Psoas muscle (tissue), 8 donors: ENCODE measurements at places on chromosomes 3 and 15. TPM values are rescaled to one million over a fixed set of nuclear protein-coding genes. Genes with fewer than 3 reads are reported as not detected.

- peak; percentile 85 for DNase-seq
Observed at GRCh38 chr3:14428087-14429033, 26.0 kb downstream of the SLC6A6 start.

DNA sequence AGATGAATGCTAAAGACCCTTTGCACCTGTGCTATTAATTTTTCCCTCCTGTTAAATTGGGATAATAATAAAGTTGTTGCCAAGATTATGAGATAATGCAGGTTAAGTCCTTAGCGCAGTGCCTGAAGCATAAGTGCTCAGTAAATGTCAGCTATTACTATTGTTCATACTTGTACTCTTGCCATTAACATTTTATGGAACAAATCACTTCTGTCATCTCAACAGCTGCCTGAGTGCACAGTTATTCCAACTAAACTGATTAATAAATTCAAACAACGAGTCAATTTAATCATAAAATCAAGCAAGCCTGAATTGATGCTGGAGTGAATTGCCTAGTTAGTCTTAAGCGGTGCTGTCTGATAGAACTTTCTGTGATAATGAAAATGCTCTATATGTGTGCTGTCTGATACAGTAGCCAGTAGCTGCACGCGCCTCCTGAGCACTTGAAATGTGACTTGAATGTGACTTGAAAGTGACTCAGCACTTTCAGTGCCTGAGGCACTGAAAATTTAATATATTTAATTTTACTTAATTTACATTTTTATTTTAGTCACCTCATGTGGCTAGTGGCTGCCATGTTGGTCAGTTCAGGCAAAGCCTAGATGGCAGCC lies 198.7 kb upstream of the PFN2 start:
- no peak for DNase-seq

GRCh38 chr3:132154619-132155018 lies 119.8 kb upstream of the CPNE4 start:
- no peak for DNase-seq

DNA sequence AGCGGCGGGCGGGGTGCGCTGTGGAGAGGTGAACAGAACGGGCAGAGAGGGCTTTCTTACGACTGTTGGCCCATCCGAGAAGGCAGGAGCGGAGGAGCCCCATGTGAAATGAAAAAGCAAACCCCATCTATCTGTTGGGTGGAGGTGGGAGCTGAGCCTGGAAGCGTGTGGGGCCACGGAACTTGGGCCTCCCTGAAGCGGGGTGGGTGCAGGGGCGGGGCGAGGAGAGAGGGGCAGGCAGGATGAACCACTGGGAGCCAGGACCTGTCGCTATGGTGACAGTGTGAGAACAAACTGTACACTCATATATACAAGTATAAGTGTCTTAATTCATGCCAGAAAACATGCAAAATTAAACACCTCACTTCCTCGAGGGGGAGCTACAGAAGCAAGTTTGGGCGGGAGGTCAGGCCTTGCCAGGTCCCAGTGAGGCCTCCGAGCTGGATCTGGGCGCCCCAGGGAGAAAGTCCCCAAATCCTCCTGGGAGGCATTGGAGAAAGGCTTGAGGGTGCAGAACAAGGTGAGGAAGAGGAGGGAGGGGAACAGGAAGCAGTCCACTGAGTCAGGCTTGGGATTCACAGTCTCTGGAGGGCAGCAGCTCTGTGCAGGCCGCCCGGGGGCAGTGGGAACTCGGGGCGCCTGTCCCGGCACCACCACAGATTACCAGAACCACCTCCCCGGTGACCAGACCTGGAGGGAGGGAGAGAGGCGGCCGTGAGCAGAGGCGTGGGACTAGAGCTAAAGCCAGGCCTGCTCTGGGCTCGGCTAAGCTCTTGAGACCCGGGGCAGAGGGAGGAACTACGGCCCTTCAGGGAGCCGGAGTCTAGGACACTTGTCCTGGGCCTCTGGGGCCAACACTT lies 34.8 kb downstream of the RBPMS2 start:
- peak; percentile 31 for DNase-seq

DNA sequence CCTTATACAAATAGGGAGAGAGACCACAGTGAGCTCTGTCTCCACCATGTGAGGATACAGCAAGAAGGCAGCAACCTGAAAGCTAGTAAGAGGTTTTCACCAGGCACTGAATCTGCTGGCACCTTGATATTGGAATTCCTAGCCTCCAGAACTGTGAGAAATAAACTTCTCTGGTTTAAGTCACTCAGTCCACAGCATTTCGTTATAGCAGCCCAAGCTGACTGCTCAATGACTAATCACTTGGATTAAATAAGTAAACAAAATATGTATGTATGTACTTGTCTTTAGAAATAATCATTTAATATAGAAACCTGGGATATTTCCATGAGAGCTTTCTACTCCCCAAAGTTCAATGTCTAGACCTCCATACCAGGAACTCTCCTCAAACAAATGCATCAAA lies 162.0 kb downstream of the IMPG2 start:
- DNase-seq, result no peak

GRCh38 chr3:5162102-5162501 lies 25.4 kb upstream of the EDEM1 start:
- DNase-seq, result no peak

- DNase-seq, result no peak
Observed at GRCh38 chr3:99134986-99135385, 233.5 kb upstream of the DCBLD2 start.

DNA sequence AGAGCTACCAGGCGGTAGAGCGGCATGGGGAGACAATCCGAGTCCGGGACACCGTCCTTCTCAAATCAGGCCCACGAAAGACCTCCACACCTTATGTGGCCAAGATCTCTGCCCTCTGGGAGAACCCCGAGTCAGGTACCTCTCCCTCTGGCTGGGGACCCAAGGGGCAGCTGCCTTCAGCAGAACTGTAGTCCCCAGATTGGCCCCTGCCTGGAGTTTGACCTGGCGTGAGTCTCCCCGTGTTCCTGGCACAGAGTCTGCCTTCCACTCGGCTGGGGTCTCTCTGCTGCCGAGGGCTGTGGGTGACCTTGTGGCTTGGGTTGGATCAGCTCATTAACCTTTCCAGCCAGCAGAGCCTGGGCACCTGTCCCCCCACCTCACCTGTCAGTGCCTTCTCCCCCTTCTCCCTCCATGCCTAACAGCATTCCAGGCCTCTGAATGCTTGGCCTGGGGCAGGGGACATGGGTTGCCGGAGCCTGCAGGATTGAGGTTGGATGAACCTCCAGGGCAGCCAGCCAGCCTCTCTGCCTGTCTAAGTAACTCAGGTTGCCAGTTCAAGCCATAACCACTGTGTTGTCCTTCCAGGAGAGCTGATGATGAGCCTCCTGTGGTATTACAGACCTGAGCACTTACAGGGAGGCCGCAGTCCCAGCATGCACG lies 6.8 kb upstream of the CHST14 start:
- DNase-seq, result no peak

KCNH8 gene
- total RNA-seq, result not detected

ISLR gene
- total RNA-seq, result 18.0 TPM

DNA sequence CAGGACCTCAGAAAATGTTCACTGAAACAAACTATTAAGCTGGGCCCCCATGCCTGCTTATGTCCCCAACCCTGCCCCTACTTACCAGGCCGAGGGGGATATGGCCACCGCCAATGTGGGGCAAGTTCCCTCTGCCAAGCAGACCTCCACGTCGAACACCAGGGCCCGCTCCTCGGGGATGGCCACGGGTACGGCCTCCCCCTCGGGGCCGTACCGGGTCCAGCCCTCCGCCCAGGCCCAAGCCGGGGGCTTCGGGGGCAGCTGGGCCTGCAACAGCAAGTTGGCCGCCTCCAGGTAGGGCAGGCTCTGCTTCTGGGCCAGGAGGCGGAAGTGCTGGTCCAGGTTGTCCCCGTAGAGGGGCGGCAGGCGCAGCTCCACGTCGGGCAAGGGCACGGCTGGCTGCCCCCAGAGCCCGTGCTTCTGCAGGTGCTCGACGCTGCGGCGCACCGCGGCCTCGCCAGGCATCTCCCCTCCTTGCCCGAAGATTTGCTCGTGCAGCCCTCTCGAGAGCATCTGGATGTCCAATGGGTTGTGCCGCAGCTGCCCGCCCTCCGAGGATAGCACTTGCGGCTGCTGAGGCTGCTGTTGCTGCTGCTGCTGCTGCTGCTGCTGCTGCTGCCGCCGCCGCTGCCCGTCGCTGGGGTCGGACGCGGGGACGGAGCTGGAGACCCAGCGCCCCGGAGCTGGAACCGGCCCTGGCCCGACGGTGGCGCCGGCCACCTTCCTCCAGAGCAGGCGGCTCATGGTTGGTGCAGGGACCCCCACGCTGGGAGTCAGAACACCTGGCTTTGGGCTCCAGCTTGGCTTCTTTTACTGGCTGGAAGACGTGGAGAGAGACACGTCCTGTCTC lies 1.4 kb downstream of the POLG start:
- DNase-seq, result no peak

A4GNT gene
- not detected for total RNA-seq

ANKRD34C gene
- total RNA-seq, result not detected

- DNase-seq, result no peak
Observed at GRCh38 chr3:115341208-115341607, 194.1 kb upstream of the ZBTB20 start.

- peak; percentile 41 for DNase-seq
Observed at GRCh38 chr15:72285927-72286516, 13.7 kb upstream of the PARP6 start.

- DNase-seq, result no peak
Observed at GRCh38 chr15:53414167-53414566, 345.3 kb downstream of the WDR72 start.

- no peak for DNase-seq
Observed at GRCh38 chr3:42421818-42422796, 11.7 kb upstream of the LYZL4 start.

DNA sequence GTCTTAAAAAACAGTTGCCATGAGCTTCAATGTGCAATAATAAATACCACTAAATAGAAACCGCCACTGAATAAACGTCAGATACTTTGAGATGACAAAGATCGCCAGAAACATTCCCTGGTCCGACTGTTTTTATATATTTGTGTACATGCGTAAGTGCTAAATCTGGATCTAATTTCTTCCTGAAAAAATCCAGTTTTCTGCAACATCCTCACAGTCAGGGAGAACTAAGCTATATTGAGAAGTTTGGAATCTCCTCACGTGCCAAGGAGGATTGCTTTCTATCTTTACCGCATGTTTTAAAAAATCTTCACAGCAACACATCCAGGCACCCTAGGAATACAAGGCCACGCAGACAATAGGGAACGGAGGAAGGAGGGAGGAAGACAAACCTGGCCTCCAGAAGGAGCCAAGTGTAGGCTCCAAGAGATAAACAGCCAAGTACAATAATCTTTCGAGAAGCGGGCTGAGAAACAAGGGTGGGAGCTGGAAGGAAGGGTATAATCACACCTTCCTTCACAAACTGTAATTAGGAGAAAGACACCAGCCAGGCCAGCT lies 5.7 kb downstream of the VGLL4 start:
- DNase-seq, result no peak

UROC1 gene
- total RNA-seq, result 0.13 TPM

GOLGA6L7 gene
- not detected for total RNA-seq

DNA sequence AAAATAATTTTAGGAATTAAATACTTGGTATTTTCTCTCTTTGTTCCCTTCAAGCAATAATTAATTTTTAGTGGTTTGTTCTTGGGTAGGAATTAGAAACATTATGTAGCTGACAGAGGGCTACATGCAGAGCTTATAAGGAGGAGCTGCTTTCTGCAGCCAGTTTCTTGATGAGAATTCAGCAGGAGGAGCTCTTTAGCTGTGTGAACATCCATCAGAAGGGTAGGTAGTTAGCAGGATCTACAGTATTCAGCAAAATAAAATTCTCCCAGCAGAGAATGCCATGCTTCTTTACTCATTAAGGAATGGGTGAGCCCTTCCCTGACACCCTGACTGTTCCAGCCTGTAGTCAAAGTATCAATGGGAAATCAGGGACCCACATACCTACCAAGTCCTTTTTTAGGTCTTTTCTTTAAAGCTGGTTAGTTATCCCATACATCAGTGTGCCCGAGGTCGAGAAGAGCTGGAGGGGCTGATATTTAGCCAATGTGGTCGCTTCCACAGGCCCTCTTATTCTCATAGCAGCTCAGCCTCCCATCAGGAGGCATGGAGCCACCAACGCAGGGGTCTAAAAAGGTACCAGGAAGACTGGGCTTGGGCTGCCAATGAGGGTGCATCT lies 54.0 kb downstream of the KCNAB1 start:
- DNase-seq, result no peak

BCHE gene
- 0.87 TPM for total RNA-seq

NUP210 gene
- total RNA-seq, result 5.2 TPM

GRCh38 chr3:10205451-10206165 lies 40.9 kb downstream of the IRAK2 start:
- peak; percentile 90 for DNase-seq

DNA sequence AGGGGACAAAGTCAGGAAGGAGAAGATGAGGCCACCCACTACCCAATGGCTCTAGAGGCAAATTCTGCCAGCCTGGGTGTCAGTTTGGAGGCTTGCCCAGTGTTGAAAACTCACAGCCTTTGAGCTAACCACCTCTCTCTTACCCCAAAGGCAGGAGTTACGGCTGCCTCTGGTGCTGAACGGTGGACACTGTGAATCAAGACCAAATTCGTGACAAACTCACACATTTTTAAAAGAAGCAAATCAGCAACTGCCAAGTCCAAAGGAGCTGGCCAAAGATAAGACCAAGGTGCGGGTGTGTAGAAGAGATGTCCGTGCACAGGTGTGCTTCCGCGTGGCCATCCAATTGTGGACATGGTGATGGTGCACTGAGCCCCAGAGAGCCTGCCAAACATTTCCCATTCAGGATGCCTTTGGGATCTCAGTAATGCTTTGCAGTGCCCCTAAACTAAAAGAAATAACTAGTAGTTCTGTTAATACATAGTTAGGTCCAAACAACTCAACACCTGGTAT lies 74.6 kb downstream of the FAM174B start:
- no peak for DNase-seq

DNA sequence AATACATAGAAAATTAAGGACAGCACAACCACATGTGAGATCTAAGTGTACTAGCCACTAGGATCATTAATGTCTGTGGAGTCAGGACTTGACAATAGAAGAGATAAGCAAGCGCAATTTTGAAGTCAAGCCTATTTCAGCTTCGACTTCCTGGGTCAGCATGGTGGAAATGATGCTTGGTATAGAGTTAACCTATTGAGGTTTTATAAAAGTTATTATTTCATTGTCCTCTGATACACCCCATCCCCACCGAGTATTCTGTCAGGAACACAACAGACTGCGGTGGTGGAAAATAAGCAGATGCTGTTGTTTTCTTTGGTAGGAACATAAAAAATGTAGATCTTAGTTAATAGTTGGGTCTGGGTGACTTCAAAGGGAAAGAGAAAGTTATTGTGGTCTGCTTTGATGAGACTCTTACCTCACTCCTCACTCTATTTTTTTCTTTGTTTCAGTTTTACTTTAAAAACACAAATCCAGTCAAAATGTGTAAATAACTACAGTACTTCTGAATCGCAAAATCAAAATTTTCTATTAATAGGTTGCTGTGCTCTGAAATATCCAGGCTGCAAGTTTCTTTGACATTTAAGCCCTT lies 82.1 kb downstream of the IL5RA start:
- no peak for DNase-seq

DNA sequence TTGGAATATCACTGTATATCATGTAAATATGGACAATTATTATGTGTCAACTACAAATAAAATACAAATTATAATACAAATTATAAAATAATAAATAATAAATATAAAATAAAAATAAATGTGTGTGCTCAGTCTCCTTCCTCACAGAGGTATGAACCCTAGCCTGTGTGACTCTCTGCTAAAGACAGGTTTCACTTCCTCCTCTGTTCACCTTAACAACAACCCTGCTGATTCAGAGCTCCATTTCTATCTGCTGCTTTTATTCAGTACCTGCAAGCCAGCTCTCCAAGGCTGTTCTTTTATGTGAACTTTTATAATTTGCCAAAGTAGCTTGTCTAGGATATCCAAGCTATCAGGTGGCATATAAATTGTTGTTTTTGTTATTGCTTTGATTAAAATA lies 610.7 kb upstream of the GRM7 start:
- DNase-seq, result no peak
